WTC11 (cell line): ENCODE measurements at places on chromosomes 16 and 17. TPM values are rescaled to one million over a fixed set of nuclear protein-coding genes. Genes with fewer than 3 reads are reported as not detected.

DNA sequence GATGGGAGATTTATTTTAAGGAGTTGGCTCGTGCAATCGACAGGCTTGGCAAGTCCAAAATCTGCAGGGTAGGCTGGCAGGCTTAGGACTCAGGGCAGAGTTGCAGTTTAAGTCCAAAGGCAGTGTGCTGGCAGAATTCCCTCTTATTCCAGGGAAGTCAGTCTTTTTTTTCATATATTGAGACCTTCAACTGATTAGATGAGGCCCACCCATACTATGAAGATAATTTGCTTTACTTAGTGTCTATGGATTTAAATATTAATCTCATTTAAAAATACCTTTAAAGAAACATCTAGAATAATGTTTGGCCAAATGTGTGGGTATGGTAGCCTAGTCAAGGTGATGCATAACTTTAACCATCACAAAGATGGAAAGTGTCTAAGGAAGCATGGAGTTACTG lies 99.8 kb downstream of the CNTNAP4 start:
- no peak overlapping the region for H3K27ac ChIP-seq
- no peak overlapping the region for H3K4me3 ChIP-seq
- peaks cover 9% of the 10 kb centered on the region for H3K4me1 ChIP-seq
- no peaks in the 10 kb centered on the region; the same call in 1 of the 2 replicates for H3K27me3 ChIP-seq
- DNase-seq, result no peak

DNA sequence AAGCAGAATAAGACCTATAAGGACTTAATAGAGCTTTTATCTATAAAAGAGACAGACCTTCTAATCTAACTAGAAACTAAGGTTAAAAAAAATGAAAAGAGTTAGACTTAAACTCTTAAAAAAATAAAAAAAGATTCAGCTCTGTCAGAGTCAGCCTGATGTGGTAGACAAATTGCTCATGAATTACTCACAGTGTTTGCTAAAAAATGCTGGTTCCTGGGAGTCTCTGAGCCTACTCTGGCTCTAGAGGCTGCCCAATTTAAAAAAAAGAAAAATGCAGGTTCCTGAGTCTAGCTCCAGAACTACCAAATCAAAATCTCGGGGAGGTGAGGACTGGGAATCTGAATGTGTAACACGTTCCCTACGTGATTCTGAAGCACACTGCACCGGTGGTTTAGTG lies 18.1 kb downstream of the SOST start:
- H3K4me3 ChIP-seq, result no peak overlapping the region
- no peaks in the 10 kb centered on the region; the same call in 1 of the 2 replicates for H3K27me3 ChIP-seq
- no peaks in the 10 kb centered on the region for H3K36me3 ChIP-seq
- H3K27ac ChIP-seq, result no peak overlapping the region
- H3K4me1 ChIP-seq, result peaks cover 31% of the 10 kb centered on the region

The KRTAP4-4 gene
- not detected in 3 replicates for total RNA-seq

- no peak overlapping the region; the same call in 1 of the 2 replicates for H3K27ac ChIP-seq
- H3K27me3 ChIP-seq, result no peaks in the 10 kb centered on the region
- peaks cover 25% of the 10 kb centered on the region for H3K4me1 ChIP-seq
- no peak overlapping the region for H3K4me3 ChIP-seq
- H3K36me3 ChIP-seq, result no peaks in the 10 kb centered on the region; the same call in 1 of the 2 replicates
Observed at GRCh38 chr16:79269211-79269863, 331.2 kb downstream of the MAF start.
